ENCODE measurements at places on chromosomes 6 and 20.

DNA sequence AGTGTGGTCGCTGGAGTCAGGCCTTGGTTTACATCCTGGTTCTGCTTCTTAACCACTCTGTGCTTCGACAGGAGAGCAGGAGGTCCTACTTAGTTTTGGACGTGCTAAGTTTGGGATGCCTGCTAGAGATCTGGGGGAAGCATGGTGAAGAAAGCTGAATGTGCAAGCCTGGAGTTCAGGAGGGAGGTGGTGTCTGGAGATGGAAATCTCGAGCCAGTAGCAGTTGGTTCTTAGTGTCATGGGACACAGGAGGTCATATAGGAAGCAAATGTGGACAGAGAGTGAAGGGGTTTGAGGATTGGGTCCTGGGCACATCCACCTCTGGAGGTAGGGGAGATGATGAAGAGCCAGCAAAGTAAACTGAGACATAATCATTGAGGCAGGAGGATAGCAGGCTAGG, 131.4 kb downstream of the SYCP2 start:
- no peak for DNase-seq

DNA sequence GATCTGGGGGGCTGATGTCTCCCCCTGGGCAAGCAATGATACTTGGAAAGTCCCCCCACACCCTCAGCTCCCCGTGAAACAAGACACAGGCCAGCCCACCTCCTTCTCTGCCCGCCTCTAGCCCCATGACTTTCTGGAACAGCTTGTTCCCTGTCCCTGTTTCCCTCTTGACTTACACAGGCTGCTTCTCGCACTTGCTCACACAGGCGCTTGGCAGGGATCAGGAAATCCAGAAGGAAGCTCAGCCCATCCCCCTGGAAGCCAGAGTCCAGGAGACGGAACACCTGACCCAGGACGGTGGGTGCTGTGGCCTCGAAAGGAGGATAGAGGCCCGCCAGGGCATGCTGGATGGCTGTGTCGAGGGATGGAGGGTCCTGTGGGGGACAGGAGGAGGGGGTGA, 14.8 kb downstream of the KIAA1755 start:
- no peak for DNase-seq

GRCh38 chr20:5171064-5171789, 44.4 kb downstream of the CDS2 start:
- no peak for DNase-seq

DNA sequence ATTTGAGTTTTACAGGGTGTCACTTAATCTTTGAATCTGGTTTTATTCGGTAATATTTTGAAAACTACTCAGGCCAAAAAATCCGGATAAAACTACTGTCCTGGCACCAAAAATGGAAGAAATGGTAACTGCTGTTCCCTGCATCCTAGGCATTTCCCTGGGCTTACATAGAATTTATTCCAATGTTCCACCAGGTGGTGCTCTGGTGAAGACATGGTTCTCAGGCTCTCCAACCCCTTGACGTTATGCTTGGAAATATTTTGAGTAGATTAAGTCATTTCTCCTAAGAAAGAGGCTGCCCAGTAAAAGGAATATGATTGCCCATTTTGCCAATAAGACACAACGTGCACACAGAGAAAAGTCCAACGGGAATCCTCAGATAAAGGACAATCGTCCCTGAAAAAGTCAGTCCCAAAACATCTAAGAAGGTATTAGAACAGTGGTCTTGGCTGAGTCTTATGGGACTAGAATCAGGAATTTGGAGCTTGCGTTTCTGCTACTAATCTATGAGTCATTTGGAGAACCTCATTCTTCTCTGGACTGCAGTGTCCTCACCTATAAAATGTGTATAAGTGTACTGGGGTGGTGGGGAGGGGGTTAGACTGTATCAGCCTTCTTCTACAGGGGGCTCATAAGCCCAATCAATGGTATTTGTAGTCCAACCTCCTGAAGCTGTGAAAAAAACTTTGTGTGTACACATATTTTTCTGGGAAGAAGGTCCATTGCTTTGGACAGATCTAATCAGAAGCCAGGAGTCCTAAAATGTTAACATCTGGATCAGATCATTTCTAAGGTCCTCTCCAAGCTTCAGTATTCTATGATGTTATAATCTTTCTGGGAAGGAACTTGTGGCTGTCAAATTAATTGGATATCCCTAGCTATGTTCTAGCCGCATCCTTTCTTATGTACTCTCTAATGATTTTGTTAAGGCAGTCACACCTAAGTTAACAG, 131.0 kb upstream of the BMP2 start:
- DNase-seq: peak; percentile 44

- DNase-seq: no peak
Measured at GRCh38 chr6:3037638-3038365, 30.5 kb upstream of the RIPK1 start.

GRCh38 chr6:32983964-32984621, 15.7 kb downstream of the BRD2 start:
- DNase-seq: no peak

DNA sequence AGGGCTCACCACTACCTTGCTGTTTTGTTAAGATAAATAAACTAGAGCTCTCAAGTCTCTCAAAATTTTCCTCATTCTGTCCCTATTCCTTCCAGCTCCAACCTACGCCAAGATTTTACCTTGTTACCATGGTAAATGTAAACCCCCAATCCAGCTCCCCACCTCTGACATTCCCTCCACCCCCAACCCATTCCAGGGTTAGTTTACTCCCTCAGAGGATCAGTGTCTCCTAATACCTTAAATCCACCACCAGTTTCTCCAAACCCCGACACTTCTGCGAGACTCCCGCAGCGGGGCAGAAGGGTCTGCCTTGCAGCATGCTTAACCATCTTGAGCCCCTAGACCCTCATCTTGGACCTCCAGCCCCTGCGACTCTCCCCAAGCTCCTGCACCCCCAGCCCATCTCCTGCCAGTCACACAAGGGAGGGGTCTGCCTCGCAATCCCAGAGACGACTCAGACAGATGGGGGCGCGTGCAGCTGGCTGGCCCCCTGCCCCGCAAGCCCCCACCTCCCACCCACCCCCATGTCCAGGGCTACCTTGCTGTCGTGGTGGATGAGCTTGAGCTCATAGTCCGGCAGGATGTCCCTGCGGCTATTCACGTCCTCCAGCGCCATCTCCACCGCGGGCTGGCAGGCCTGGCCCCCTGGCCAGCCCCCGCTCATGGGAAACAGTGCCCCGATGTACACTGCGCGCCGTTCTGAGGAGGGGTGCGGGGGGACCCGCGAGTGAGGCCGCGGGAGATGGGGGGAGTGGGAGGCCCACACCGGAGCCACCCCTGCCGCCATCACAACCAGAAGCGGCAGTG, 5.8 kb downstream of the GABBR1 start:
- DNase-seq: no peak

GRCh38 chr6:116446399-116446798, 14.8 kb upstream of the CALHM6 start:
- no peak for DNase-seq

DNA sequence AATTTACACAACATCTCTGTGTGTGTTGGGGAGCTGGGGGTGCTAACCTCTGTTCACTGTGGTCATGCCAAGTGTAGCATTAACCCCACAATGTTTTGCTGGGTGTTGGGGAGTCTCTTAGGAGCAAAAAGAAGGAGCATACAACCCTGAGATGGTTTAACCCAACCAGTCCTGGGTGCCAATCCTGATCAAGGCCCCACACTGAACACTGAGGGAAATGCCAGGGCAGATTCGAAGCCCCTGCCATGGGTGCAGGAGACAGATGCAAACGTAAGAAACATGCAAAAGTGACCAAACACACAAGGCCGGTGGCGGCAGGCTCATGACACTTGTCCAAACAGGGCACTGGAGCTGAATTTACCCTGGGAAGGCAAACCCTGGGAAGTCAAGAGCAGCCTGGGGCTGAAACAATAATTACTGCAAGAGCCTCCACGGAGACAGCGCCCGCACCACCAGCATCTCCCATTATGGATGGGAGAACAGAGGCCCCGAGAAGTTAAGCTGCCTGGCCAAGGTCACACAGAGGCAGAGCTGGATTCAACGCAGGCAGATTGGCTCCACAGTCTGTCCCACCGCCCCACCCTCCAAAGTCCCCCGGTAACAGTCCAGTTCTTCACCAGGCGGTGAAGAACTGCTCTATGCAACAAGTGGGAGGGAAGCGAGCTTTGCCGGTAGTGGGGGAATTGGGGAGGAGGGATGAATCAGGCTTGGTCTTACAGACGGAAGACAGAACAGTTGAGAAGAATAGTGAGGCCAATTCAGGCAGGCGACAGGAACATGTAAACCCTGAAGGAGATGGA, 8.5 kb downstream of the ACSS1 start:
- no peak for DNase-seq

GRCh38 chr6:166957087-166957804, 896 bp upstream of the RNASET2 start:
- DNase-seq: peak; percentile 79

- no peak for DNase-seq
Measured at GRCh38 chr20:58640446-58640845, 10.6 kb upstream of the STX16 start.

DNA sequence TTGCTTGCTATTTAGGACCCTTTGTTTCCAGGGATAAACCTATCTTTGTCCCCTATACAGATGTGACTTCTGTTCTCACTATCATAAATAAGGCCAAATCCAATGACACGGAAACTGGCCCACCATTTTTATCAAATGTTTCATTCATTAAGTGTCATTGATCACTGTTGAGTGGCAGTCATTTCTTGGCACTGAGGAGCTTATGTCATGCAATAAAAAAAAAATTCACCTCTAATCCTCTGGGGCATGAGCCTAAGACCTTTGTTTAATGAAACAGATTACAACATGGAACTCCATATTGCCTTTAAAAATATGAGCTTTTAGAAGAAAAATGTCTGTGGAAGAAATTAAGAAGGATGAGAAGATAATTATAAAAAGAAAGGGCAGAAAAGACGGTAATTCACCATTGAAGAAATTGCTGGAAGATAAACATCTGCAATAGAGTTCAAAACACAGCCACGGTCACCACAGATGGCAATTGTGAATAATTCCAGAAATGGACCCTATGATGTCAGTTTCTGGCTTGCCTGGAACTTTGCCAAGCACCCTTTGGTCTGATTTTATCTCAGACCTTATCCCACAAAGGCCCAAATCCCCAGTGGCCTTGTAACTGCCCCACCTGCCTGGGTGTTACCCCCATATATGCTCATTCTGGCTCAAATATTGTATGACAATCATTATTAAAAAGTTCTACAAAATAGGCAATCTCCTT, 91.1 kb downstream of the DST start:
- DNase-seq: no peak

DNA sequence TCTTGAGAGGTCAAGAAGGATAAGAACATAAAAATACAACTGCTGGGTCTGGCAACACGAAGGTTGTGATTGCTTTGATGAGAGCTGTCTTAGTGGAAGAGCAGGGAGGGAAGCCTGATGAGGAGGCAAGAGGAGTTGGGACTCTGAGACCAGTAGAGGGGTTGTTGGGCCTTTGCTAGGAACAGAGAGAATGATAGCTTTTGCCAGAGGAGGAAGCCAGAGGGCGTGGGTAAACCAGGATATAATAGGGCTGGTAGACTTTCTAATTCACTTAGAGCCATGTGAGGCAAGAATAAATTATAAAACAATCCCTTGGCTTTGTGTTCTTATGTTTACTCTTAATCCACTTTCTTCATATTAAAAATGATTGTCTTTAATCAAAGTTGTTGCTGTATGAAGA, 78.6 kb downstream of the RCAN2 start:
- no peak for DNase-seq

DNA sequence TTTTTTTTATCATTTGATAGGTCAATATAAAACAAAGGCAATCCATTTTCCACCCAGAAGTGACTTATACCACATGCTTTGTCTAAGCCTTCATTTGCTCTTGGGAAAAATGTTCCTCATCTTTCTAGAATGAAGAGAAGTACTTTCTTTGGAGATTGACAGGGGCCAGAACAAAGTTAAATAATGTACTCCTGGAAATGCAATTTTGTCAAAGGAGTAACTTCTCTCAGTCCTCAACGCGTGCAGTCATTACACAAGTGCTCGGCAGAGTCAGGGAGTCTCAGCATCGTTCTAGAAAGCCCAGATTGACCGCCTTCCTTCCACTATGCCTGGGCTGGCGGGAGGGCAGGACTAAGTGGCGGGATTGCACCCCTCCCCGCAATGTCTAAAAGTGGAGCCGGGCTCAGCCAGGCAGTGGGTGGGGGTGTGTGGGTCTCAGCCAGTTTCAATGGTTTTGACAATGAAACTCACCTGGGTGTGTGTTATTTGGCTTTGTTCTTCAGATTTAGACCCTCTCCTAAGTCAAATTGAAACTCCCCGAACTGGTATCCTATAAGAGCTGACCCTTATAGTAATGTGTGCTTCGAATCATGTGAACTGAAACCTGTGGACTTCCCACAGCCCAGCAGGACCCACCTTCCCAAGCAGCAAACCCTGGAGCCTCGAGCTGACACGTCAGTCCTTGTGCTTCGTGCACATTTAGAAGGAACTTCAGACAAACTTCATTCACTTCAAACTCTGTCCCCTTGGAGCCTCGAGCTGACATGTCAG, 63.2 kb upstream of the DUSP22 start:
- no peak for DNase-seq

GRCh38 chr6:22642254-22642653, 72.9 kb downstream of the HDGFL1 start:
- DNase-seq: no peak

DNA sequence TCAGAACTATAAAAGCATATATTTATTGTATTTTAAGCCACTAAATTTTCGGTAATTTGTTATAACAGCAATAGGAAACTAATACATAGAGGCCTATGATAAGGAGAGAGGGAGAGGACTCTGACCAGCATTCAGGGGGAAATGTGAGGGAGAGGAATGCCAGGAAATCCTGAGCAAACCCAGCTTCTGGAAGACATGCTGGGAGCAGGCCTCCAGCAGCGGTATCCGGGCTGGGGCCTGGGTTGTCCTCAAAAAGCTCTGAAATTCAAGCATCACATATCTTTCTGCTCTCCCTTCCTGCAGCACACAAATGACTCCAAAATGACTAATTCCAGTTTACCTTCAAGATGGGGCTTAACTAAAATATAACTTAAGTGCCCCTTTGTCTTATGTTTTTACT, 33.4 kb upstream of the RIMS1 start:
- DNase-seq: no peak

DNA sequence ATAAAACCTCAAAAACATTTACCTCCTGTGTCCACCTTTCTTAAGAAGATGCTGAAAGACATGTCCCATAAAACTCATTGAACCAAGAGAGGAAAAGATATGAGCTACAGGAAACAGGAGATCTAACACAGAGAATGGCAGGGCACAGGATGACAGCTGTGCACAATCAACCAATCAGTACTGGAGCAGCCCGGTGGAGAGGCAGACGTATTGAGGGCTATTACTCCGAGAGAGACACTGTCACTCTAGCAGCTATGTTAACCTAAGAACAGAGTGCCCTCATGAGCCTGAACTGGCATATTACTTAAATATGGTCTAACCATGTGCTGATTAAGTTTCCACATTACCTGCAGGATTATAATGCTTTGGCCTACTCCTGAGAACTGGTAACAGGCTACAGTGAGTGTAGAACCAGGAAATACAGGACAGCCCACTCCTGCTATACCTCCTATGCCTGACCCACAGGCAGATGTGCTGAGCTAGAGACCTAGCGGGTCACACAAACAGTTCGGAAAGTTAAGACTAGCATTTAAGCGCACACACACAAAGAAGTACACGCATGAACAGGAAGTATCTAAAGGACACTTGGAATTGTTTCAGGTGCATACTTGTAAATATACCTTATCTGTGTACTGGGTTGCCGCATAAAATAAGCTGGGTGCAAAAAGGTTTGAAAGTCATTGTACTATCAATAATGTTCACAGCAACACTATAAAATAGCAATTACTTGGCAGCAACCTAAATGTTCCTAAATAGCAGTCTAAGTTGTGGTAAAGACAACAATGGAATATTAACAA, 199.3 kb upstream of the SHLD1 start:
- DNase-seq: no peak
